ENCODE measurements at places on chromosomes 1 and 21.

DNA sequence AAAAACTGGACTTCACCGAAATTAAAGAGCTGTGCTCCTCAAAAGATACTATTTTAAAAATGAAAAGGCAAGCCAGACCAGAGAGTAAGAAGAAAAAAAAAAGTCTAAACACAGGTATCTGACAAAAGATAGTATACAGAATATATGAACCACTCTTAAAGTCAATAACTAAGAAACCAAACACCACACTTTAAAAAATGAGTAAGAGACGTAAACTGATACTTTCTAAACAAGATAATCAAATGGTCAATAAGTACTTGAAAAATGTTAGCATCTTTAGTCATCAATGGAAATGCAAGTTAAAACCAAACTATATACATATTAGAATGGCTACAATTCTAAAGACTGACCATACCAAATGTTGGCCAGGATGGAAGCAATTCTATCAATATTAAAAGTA, 77.6 kb downstream of the EVI5 start:
- DNase-seq: no peak

GRCh38 chr1:41917835-41918449, 780 bp downstream of the HIVEP3 start:
- DNase-seq: peak; percentile 64

DNA sequence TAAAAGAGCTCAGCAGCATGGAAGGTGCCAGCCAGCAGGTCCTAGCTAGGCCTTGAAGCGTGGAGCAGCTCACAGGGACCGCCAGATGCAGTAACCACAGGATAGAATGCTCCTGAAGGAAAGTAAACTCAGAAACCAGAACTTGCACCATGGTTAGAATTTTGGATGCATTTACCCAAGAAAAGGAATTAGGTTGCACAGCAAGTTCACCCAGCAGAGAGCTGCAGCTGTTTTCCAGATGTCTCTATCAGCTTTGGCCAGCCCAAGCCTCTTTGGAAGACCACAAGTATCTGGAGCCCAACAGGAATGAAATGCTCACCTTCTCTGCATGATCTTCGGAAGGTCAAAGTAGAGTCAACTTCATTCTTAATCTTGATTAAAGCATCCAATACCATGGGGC, 21.0 kb upstream of the ATP13A2 start:
- DNase-seq: no peak

- DNase-seq: no peak
Measured at GRCh38 chr1:233256191-233256590, 39.3 kb downstream of the PCNX2 start.

- no peak for DNase-seq
Measured at GRCh38 chr1:9179463-9180110, 50.7 kb upstream of the GPR157 start.

GRCh38 chr1:158071138-158071537, 77.7 kb downstream of the KIRREL1 start:
- peak; percentile 82 for DNase-seq

DNA sequence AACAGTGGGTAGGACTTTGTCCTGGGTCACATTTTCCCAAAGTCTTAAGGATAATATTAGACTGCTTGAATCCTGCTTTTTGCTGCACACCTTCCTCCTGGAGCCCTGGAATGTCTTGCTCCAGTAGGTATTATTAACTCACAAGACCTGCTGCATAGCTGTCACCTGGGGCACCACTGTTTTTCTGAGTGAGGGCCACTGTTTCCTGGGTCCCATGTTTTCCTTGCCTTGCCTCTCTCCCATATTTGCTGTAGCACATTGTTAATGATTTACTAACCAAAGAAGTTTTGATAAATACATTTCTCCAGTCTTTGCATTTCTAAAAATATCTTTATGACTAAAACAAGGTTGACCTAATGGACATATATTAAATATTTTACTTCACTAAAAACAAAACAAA, 22.5 kb upstream of the FCAMR start:
- no peak for DNase-seq

GRCh38 chr1:12088607-12089006, 25.5 kb downstream of the TNFRSF8 start:
- no peak for DNase-seq

DNA sequence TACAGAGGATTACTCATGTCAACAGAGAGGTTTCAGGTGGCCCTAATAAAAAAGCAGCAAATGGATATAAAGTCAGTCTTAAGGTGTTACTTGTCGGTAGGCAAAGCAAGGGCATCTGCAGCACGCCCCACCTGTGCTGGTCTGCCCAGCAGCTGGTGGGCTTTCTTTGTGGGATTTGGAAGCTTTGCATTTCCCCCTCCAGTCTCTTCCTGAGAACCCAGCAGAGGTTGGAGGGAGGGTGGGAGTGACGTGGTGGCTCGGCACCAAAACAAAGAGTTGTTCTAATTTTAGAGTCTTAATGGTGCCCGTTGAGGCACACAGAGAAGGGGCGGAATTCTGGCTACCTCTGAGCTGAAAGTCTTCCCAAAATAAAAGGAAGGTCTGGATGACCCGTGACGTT, 4.8 kb upstream of the PCBP3 start:
- no peak for DNase-seq

DNA sequence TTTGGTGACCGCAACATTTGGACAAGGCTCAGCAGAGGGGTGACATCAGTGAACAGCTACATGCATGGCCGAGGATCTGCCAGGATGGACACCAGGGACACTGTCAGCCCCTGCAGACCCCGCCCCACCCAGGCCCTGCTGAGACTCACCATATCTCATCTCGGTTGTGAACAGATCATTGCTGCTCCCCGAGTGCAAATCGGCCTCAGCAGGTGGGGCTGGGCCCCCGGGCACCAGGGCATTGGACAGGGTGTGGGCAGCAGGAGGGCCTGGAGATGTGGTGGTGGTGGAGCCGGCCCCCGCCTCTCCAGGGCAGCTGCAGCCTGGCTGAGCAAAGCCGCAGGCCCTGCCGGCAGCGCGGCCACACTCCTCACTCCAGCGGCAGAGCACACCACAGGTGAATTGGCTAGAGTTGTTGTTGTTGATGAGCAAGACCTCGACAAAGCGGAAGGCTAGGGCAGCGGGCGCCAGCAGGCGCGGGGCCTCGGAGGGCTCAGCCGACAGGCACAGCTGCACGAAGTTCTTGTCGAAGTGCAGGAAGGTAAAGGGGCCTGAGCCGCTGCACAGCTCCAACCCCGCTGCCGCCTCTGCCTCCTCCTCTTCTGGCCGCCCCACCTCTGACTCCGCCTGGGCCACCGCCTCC, 8.2 kb downstream of the ADGRB2 start:
- no peak for DNase-seq

- DNase-seq: no peak
Measured at GRCh38 chr1:178483251-178483957, 13.4 kb downstream of the CLEC20A start.

DNA sequence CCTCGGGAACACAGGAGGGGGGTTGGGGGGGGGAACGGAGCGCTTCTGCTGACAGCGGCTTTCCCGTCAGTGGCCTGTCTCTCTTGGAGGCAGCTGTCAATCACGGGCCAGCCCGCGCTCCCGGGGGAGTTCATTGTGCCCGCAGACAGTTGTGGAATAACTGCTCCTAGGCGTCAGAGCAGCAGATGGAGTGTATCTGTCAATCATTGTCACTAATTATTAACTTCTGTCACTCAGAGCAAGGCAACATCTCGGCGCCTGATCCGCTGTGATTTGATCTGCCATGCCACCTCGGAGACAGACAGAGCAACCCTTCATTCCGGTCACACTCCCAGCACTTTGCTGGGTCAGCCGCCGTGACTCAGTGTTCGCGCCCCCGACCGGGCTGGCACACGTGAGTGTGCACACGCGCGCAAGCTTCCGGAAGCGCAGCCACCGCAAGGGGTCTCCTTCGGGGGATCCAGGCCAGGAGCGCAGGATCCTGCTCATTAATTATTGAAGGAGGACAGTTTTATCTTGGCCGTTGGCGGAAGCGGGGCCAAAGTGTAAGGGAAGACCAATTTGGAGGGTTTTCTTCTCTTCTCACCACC, 75.8 kb downstream of the RRAGC start:
- DNase-seq: peak; percentile 78

DNA sequence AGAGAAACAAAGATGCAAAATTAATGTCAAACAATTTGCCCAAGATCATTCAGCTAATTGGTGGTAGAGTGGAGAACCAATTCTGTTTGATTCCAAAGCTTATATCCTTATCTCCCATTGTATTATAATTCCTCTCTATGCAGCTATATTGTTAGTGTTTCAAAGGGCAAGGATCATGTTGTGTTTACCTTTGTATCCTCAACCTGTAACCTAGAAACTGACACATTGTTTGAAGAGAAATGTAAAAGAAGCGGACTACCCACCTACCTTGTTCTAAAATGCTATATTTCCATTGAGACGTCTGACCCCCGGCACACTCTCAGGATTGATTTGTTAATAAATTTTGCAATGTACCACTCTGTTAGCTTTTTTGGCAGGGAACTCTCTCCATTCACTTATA, 9.3 kb downstream of the RAVER2 start:
- no peak for DNase-seq

- no peak for DNase-seq
Measured at GRCh38 chr21:39966786-39967185, 99.5 kb downstream of the PCP4 start.

- no peak for DNase-seq
Measured at GRCh38 chr21:33860332-33860879, 55.2 kb downstream of the ATP5PO start.

DNA sequence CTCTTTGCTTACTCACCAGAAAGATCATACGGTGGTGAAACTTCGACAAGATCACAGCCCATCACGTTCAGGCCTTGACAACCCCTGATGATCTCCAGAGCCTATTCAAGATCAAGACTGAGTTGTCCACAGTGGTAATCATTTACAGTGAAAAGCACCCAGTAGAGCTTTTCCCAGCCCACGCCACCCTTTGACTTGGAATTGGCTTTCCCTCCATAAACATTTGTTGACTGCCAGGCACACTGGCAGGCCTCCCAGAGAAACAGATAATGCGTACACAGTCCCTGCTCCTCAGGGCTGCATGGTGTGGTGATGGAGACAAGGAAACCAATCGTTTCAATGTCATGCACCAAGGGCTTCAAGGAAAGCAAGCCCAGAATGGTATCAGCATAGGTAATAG, 10.1 kb downstream of the AGMAT start:
- peak; percentile 40 for DNase-seq

DNA sequence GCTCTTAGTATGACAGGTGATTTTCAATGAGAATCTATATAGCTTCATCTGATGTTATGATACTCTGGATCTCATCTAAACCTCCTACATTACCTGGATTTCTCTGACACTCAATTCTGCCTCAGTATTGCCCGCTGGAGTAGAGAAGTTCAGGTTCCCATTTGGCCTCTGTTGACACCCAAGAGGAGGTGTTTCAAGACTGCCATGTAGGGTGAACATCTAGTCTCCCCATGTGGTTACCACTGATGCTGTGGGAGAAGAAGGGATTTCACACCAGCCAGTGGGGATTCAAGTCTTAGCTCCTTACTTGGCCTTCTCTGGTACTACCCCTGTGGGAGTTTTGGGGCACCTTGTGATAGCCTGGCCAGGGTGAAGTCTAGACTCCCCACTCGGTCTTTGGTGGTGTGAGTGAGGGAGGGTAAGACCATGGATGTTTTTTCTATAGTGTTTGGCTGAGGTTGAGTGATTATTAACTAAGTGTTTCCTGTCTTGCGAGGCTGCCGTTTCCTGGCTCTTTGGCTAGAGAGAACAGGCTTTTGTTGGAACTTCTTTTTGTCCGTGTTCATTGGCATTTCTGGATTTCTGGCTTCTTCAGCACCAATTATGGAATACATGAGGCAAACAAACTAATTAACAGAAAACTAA, 90.7 kb downstream of the RHOU start:
- no peak for DNase-seq

DNA sequence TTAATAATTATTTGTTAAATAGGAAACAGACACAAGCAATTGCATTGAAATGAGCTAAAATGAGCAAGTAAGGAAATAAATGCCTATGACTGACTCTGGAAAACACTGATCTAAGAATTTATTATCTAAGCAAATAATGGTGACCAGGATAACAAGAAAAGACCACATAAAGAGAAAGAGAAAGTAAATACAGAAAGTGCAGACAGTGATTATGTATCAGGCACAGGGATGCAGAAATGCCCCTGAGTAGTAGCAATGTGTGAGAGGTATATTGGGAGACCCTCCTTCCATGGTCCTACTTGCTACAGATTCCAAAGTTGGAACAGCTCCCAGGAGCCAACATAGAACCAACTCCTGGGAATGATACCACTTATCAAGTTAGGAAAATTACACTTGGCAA, 33.3 kb upstream of the MUTYH start:
- DNase-seq: no peak

DNA sequence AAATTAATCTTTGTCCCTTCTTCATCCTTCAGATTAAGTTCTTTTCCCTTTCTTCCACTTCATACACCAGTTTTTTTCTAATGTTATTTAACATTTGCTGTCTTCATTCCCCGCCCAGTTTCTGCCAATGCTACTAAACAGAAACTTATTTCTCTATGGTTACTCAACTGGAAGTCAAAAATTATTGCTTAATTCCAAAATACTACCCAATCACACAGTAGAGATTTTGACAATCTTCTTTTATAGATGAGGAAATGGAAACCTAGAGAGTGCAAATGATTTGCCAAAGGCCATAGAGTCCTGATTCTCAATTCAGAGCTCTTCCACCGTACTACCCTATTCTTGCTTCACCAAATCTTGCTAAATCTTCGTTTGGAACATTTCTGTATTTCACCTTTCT, 58.1 kb upstream of the SH3GLB1 start:
- DNase-seq: no peak

DNA sequence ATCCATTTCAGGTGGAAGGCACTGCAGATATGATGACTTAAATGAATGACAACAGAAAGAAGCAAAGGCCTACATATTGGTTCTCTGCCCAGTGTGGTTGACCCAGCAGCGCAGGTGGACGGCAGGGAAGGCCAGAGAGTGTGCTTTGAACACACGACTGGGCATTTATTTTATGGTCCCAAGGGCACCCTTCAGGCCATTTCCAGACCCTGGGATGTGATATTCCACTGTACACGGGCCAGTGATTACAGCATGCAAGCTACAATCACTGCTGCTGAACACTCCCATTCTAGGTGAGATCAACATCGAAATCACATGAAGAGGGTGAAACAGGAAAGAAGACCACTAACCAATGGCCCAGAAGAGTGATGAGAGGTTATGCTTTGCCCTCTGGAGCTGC, 33.8 kb downstream of the PCNX2 start:
- no peak for DNase-seq

DNA sequence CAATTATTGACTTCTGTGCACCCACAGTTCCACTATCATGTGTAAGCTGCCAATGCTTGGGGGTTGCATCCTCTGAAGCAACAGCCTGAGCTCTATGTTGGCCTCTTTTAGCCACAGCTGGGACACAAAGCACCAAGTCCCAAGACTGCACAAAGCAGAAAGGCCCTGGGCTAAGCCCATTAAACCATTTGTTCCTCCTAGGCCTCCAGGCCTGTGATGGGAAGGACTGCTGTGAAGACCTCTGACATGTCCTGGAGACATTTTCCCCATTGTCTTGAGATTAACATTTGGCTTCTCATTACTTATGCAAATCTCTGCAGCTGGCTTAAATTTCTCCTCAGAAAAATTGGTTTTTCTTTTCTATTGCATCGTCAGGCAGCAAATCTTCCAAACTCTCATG, 123.7 kb upstream of the DEPDC1 start:
- no peak for DNase-seq

Data from brain (organoid and tissue), 16 donors.